ENCODE measurements at places on chromosomes 5 and 9.

DNA sequence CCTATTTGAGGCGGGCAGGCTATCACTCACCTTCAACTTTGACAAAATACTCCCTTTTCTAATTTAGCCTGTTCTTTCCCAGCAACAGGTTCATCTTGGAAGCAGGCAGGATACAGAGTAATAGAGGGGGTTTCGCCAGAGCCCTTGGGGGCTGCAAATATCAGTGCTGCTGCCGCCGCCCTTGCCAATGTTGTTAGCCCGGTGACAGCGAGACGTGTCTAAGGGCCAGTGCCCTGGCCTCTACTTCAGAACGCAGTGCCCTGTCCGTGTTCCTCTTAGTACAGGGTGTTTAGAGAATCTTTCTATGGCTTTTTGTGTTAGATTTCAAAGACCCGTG lies 703 bp downstream of the FAM120AOS start:
- DNase-seq, result peak; percentile 24

- no peak for DNase-seq
Measured at GRCh38 chr5:72503888-72504491, 3.2 kb downstream of the ZNF366 start.

DNA sequence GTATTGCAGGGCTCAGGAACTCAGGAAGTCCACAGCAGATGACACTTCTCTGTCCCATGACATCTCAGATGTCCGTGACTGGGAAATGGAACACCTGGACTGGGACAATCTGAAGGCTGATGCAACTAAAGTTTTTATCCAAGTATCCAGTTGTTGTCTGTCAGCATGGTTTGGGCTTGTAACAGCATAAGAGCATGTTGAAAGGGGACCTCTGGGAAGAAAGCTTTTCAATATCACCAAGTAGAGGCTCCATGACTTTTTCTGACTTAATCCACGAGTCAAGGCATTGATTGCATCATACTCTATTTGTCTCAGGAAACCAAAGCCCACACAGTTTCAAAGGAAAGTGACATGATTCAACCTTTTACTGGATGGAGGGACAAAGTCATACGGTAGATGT lies 807.7 kb downstream of the MTRR start:
- no peak for DNase-seq

DNA sequence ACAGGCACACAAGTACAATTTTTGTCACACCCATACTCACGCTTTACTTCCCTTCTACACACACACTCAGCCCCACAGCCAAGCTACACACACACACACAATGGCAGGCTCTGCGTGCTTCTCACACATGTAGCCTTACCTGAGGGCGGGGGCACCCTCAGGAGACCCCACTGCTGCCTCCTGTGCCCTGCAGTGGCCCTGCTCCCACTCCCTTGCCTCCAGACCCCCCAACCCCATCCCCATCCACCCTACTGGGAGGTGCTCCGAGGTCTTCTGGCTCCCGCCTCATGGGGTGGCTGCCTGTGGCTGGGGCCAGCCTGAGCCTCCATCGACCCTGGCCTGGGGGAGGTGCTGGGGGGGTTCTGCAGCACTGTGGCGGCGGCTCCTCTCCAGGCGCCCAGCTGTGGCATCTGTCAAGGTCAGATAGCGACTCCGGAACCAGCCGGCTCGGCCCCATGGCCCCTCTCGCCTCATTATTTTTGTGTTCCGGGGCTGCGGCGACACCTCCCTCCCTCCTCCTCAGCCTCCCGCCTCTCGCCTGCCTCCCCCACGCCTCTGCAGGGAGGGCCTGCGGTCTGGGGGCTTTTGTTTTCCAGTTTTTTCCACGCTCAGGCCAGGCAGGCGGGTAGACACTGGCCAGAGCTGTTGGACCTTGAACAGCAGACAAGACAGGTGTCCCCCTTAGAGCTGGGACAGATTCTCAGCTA lies 21.7 kb downstream of the CXXC5 start:
- peak; percentile 30 for DNase-seq

GRCh38 chr9:33128570-33128969 lies 38.6 kb downstream of the B4GALT1 start:
- DNase-seq, result no peak

DNA sequence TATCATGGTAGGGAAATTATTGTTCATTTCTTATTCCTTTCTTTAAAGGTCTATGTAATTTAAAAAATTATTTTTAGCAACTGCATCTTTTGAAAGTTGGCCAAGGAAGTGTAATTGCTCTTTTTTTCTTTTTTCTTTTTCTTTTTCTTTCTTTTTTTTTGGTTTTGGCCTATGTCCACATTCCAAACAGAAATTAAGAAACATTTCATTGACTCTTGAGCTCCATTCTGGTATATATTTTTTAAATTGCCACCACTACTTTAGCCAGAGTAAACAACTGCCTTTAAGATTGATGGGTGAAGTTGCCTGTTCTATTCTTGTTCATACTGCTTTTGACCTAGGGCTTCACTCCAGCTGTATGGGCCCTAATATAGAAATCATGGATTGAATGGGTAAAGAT lies 75.8 kb upstream of the TMEM171 start:
- DNase-seq, result no peak

DNA sequence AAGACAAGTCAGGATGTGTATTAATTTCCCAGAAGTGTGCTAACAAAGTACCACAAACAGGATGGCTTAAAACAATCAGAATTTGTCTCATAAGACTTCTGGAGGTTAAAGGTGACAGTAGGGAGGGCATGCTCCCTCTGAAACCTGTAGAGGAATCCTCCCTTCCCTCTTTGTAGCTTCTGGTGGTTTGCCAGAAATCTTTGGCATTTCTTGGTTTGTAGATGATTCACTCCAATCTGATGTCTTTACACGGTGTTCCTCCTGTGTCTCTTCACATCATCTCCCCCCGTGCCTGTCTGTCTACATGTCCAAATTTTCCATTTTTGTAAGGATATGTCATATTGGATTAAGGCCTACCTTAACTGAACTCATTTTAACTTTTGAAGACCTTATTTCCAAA lies 471.5 kb downstream of the ZNF608 start:
- DNase-seq, result no peak

GRCh38 chr5:8908055-8908683 lies 637.7 kb downstream of the SEMA5A start:
- no peak for DNase-seq

DNA sequence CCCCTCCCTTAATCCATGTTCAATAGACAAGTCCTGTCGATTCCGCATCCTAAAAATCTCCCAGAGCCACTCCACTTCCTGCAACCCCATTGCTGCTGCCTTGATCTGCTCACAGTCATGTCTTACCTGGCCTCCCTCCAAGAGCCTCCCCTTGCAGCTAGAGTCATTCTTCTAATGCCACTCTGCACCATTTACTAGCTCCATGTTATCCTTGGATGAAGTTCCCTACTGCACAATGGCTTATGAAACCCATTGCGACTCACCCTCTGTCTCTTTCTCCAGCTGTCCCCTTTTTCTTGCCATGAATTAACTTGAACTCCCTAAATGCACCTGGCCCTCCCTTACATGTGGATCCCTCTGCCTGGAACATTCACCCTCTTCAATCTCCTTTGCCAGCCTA lies 39.5 kb downstream of the MEGF10 start:
- no peak for DNase-seq

DNA sequence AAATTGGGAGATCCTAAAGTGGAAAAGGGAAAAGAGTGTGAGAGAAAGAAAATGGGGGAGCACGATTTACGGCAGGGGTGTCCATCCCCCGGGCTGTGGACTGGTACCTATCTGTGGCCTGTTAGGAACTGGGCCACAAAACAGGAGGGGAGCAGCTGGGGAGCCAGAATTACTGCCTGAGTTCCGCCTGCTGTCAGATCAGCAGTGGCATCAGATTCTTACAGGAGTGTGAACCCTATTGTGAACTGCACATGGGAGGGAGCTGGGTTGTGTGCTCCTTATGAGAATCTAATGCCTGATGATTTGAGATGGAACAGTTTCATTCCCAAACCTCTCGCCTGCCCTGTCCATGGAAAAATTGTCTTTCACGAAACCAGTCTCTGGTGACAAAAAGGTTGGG lies 108.3 kb upstream of the ADAMTSL1 start:
- DNase-seq, result no peak

DNA sequence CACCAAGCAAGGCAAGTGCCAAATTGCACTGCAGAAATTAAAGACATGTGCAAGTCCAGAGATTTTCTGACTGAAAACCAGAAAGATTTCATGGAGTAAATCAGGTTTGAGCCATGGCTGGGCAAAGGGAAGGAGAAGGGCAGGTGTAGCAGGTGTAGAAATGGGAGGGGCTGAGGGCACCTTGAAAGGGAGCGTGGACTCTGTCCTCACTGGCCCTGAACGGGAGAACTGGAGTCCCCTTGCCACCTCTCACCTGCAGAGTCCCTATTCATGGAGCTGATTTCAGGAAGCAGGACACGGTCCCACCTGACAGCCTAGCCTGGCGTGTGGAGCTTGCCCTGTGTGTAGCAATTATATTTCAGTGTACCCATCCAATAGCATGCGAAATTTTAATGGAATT lies 46.3 kb downstream of the UBE2QL1 start:
- DNase-seq, result no peak

DNA sequence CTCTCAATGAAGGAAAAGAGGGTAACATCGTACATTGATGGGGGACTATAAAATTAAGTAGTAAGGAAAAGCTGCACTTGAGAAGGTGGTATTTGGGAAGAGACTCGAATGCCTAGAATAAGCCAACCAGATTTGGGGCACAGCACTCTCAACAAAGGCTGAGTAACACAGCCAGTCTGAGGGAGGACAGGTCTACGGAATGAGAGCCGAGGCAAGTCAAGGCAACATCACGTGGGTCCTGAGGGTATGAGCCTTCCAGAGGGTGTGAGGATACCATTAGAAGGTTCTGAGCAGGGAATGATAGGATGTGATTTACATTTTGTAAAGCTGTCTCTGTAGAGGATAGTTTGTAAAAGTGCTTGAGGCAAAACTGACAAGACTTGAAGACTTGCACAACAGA lies 434.1 kb downstream of the RAB3C start:
- no peak for DNase-seq

DNA sequence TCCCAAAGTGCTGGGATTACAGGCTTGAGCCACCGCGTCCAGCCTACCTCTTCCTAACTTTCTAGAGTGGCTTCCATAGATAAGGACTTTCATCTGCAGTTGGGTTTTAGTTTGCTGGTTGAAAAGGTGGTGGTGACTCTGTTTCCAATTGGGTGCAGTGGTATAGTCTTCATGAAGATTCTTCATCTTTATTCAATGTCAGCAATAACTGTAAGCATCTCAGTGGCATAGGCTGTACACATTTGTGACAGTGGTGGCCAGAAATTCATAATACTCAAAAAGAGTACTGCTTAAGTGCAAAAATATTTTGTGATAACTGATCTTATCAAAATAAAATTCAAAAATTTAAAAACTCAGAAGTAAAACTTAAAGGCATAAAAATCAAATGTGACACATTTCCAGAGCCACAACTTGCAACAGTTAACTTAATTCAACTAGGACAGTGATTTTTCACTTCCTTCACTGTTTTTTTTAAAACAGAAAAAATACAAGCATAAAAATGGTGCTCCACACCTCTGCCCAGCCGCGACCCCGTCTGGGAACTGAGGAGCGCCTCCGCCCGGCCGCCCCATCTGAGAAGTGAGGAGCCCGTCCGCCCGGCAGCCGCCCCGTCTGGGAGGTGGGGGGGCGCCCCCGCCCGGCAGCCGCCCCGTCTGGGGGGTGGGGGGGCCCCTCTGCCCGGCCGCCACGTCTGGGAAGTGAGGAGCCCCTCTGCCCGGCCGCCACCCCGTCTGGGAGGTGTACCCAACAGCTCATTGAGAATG lies 56.4 kb upstream of the CDK5RAP2 start:
- no peak for DNase-seq

DNA sequence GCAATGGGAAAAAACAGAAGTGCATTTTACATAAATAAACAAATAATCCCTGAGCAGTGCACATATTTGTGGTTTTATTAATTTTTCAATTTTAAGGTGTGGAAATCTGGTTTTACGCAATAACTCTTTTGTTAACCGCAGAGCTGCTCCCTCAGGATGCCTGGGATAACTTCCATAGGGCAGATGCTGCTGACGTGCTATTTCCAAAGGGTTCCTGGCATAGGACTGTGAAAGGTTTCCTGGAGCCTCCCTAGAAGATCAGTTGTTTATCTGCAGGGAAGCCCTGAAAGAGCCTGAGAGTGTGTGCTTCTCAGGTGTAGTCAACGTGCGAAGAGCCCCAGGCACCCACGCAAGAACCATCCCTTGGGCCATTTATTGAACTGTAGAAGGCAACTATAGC lies 443.5 kb downstream of the PLK2 start:
- DNase-seq, result no peak

GRCh38 chr9:73853549-73853948 lies 643.6 kb upstream of the RORB start:
- no peak for DNase-seq

DNA sequence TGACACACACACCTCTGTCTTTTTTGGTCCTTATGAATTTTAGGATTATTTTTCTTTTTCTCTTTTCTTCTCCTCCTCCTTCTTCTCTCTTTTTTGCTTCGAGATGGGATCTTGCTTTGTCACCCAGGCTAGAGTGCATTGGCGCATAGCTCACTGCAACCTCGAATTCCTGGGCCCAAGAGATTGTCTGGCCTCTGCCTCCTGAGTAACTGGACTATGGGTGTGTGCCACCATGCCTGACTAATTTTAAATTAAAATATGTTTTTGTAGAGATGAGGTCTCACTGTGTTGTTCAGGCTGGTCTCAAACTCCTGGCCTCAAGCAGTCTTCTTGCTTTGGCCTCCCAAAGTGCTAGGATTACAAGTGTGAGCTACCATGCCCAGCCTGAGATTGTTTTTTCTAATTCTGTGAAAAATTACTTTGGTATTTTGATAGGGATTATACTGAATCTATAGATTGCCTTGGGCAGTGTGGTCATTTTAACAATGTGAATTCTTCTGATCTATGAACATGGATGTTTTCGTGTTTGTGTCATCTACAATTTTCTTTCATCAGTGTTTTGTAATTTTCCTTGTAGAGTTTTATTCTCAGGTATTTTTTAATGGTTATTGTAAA lies 7.7 kb downstream of the AHRR start:
- DNase-seq, result no peak

GRCh38 chr5:143386725-143387124 lies 16.8 kb downstream of the NR3C1 start:
- no peak for DNase-seq

DNA sequence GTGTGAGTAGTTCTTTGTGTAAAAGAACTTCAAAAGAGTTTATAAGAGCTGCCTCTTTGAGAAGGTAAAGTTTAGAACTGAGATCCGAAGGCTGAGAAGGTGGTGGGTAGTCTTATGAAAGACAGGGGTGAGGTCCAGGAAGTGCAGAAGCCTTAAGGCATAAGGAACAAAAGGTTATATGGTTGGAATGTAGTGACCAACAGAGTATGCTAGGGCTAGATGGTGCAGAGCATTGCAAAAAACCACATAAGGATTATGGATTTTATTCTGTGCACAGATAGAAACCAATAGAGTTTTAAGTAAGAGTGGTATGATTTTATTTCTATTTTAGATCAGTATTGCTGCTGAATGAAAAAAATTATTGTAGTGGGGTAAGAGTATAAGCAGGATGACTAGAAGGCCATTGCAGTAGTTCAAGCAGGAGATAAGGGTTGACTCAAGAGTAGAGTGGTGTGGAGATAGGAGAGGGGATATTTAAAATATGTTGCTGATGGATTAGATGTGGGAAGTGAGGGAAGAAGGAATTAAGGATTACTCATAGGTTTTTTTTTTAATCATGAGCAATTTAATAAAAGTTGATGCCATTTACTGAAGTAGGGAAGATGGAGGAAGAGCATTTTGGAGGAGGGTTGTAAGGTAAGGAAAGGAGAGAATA lies 3.7 kb downstream of the RECK start:
- DNase-seq, result no peak
